ENCODE measurements at places on chromosomes 4 and X. TPM values are rescaled to one million over a fixed set of nuclear protein-coding genes. Genes with fewer than 3 reads are reported as not detected.

AMTN gene
- not detected for total RNA-seq

ZNF732 gene
- 0.47 TPM for total RNA-seq

RBMX2 gene
- 34.4 TPM for total RNA-seq

MGST2 gene
- total RNA-seq: 27.5 TPM

GPAT3 gene
- 0.30 TPM for total RNA-seq

C4orf51 gene
- total RNA-seq: not detected

DDX53 gene
- not detected for total RNA-seq

GUCY1B1 gene
- total RNA-seq: not detected

ANKRD37 gene
- total RNA-seq: 4.4 TPM

RNF128 gene
- total RNA-seq: 0.17 TPM

BCOR gene
- 7.5 TPM for total RNA-seq

RAB40A gene
- total RNA-seq: 0.17 TPM

GPR50 gene
- total RNA-seq: not detected

MAN2B2 gene
- 13.9 TPM for total RNA-seq

VCX3A gene
- not detected for total RNA-seq

GABRE gene
- 19.3 TPM for total RNA-seq

GABRB1 gene
- total RNA-seq: not detected

GRSF1 gene
- 69.3 TPM for total RNA-seq

JCHAIN gene
- not detected for total RNA-seq

FAAH2 gene
- total RNA-seq: 1.7 TPM

LCORL gene
- 14.1 TPM for total RNA-seq

CACNA1F gene
- not detected for total RNA-seq

COL4A6 gene
- 58.3 TPM for total RNA-seq

FGB gene
- not detected for total RNA-seq

PAGE4 gene
- total RNA-seq: not detected

All from MCF 10A (cell line).